ENCODE measurements at places on chromosomes 5 and 9.

GRCh38 chr5:73437777-73438644 lies 10.6 kb downstream of the FOXD1 start:
- no peak for DNase-seq

- no peak for DNase-seq
Measured at GRCh38 chr5:43357067-43357466, 43.9 kb upstream of the HMGCS1 start.

- no peak for DNase-seq
Measured at GRCh38 chr5:68529581-68529980, 314.0 kb downstream of the PIK3R1 start.

- no peak for DNase-seq
Measured at GRCh38 chr5:142315096-142315900, 9.5 kb downstream of the SPRY4 start.

GRCh38 chr5:112333331-112333781 lies 85.7 kb downstream of the EPB41L4A start:
- DNase-seq = no peak

- DNase-seq = peak; percentile 52
Measured at GRCh38 chr5:57094753-57095683, 78.8 kb upstream of the GPBP1 start.

- no peak for DNase-seq
Measured at GRCh38 chr5:25950681-25951080, 1087.7 kb downstream of the CDH9 start.

GRCh38 chr5:157326440-157327005 lies 60.6 kb downstream of the CYFIP2 start:
- DNase-seq = no peak

GRCh38 chr9:110148891-110149290 lies 59.1 kb downstream of the C9orf152 start:
- DNase-seq = no peak

GRCh38 chr5:79990205-79990597 lies 861 bp downstream of the MTX3 start:
- no peak for DNase-seq

DNA sequence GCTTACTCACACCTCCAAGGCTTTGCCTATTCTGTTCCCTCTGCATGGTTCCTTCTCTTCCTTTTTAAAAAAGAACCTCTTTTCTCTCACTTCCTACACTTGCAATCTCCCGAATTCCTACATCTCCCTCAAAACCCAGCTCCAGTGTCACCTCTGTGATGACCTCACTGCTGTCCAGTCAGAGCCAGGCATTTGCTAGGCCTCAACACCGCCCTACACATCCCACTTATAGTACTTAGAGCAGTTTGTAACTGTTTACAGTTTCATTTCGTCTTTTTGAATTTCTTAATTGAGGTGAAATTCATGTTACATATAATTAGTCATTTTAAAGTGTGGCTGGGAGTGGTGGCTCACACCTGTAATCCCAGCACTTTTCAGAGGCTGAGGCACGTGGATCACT lies 30.8 kb downstream of the CD14 start:
- no peak for DNase-seq

GRCh38 chr5:169173372-169173771 lies 127.6 kb downstream of the SLIT3 start:
- DNase-seq = no peak

- DNase-seq = no peak
Measured at GRCh38 chr5:178751286-178751685, 20.8 kb upstream of the ZNF354A start.

- no peak for DNase-seq
Measured at GRCh38 chr5:32506201-32506661, 61.7 kb upstream of the ZFR start.

DNA sequence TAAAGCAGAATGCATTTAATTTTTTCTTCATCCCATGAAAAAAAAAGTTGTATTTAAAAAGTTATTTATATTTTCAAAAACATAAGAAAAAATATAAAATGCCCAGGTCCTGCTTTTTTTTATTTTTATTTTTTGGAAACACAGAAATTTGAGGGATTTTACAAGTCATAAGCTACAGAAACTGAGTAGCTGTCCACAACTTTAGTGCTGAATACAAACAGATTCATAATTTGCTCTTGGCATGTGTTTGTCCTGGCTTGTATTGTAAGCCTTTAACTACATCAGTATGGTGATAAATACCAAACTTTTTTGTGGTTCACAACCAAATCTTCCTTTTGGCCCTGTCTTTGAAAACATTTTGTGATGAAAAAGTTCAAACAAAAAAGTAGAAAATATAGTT lies 7.5 kb upstream of the PLCXD3 start:
- DNase-seq = no peak

GRCh38 chr9:126303488-126303887 lies 23.1 kb upstream of the MVB12B start:
- DNase-seq = peak; percentile 71

DNA sequence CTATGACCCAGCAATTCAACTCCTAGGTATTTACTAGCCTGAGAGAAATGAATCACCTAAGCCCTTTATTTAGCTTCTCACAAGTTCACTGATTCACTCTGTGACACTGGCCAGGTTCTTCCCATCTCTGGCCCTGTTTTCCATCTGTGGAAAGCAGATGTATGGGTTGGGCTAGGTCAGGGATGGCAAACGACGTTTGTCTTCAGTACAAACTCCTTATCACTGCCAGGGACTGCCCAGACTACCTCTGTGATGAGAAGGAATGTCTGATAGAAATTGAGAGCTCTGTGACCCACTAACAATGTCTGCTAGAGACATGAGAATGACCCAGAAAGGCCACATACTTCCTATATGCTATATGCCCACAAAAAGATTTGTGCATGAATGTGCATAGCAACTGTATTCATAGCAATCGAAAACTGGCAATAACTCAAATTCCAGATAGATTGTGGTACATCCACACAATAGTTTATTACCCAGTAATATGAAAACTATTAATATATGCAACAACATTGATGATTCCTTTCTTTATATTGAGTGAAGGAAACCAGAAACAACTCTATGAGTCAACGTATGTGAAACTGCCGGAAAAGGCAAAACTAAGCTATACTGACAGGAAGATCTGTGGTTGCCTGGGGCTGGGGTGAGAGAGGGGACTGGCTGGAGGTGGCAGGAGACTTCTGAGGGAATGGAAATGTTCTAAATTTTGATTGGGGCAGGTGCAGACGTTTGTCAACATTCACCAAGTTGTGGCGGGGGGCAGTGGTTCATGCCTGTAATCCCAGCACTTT lies 32.0 kb upstream of the ADAM19 start:
- no peak for DNase-seq

GRCh38 chr9:117104716-117105495 lies 310.0 kb downstream of the ASTN2 start:
- DNase-seq = no peak

DNA sequence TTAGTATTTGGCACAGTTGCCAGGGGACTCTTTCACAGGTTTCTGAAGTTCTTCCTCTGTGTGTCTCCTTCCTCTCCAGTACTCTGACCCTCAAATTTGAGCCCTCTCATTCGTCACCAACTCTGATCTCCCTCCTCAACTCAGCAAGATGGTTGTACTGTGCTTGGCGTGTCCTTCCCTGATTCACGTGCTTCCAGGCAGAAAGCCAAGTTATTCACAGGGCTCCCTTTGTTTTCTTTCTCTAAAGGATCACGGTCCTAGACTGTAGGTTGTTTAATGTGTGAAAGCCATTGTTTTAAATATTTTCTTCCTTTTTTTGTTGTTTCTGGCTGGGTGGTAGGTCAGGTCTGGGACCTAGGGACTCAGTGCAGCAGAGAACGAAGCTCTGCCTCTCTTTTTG lies 142.9 kb downstream of the DMAC1 start:
- DNase-seq = no peak

GRCh38 chr9:132551556-132551955 lies 30.9 kb upstream of the BARHL1 start:
- DNase-seq = no peak

DNA sequence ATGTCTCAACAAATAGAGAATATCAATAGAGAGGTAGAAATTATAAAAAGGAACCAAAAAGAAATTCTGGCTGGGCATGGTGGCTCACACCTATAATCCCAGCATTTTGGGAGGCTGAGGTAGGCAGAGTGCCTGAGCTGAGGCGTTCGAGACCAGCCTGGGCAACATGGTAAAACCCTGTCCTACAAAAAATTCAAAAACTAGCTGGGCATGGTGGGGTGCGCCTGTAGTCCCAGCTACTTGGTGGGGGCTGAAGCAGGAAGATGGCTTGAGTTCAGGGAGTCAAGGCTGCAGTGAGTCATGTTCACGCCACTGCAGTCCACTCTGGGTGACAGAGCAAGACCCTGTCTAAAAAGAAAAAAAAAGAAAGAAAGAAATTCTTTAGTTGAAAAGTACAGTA lies 24.9 kb downstream of the IPPK start:
- DNase-seq = no peak

DNA sequence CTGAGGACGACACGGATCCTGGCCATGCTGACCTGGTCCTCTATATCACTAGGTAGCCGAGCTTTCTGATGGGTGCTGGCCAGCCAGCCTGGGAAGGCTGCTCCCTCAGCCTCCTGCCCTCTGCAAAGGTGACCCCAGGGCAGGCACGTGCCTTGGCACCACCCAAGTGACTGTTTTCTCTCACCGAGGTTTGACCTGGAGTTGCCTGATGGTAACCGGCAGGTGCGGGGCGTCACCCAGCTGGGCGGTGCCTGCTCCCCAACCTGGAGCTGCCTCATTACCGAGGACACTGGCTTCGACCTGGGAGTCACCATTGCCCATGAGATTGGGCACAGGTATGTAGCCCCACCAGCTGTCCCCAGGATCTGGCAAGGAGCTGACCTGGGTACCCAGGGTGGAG lies 3.8 kb downstream of the ADAMTS13 start:
- DNase-seq = no peak

- no peak for DNase-seq
Measured at GRCh38 chr5:108818613-108819272, 71.0 kb downstream of the FER start.

DNA sequence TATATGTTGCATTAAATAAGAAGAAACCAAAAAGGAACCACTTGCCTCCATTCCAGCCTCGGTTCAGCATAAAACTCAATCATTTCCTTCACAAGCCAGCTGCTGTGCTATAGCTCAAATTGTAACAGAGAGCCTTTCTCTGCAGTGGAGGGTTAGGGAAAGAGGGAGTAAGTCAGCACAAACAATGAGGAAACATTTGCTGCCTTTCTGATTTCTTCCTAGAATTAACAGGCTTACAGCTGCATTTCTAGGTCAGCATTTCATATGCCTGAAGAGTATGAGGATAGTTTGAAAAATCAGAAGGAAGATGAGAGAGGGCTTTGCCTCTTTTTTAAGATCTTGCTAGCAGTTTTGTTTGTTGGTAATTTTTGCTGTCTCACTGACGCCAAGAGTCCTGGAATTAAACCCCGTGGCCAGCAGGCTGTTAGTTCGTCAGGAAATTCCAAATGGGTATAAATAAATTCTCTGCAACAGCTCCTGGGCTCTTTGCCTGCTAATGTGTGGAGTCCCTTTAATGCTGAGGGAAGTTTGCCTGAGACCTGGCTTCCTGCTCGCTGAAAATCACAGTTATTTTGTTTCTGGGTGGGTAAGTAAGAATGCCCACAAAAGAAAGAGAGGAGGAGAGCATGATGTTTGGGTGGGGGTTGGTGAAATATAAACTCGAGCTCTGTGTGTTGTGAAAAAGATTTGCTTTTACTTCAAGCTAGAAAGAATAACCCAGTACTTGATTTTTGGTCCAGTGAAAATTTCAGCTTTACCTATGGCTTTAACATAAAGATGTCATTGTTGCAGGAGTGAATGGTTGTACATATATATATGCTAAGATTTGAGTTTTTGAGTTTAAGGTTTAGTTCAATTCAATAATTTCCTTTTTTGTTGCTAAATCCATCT lies 148.1 kb upstream of the DMRT1 start:
- no peak for DNase-seq

GRCh38 chr9:69497816-69498215 lies 172.8 kb downstream of the ENTREP1 start:
- no peak for DNase-seq

DNA sequence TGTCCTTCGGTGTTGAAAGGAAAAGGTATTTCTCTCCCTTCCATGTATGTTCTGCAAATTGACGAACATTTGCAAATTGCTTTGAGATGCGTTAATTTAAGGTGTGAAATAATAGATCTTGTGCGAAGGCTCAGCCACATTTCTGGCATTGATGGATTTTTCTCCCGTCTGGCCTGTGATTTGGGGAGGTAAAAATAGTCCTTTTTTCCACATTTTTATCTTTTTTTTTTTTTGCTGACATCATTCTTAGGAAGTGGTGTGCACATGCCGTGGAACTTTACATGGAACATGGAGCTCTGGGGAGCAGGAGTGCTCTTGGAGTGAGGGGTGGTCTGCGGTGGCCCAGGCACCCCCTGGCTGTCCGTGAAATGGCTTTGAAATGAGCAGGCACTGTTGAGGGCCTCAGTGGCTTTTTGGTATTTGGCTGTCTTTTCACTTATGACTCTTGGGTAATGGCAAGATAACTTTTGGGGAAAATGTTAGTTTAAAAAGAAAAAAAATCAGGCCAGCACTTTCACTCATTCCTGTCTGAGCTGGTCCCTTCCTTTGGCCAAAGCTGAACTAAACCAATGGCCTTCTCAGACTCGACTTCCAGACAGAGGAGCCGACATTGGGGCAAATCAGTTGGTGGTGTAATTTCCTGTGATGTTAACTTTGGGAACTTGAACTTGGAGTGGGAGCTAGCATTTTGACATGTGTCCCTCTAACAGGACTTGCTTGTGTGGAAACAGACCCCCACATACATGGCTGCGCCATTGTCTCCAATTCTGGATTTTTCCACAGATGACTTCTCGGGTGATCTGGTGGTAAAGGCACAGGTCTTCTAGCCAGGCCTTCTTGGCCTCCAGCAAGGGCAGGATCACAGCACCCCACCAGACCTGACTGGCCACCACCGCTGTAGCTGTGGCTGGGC lies 4.2 kb downstream of the NEK6 start:
- DNase-seq = peak; percentile 29

- DNase-seq = no peak
Measured at GRCh38 chr5:92106808-92107207, 723.7 kb upstream of the ARRDC3 start.

GRCh38 chr5:58493141-58493540 lies 1.9 kb downstream of the GAPT start:
- DNase-seq = no peak

DNA sequence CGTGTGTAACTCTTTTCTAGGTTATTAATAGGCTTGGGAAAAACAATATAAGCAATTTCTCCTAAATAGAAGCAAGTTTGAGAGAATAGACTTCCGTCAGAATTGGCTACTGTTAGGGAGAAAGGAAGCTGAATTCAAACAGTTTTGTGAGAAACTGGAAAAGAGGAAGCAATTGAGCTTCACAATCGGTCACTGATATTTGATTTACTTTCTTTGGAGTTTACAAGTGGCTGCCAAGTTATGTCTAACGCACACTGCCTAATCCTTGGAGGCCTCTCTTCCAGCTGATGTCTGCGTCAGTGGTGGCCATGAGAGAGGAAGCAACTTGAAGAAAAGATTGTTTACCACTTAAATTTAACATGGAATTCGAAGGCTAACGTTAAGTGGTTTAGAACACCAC lies 319.5 kb downstream of the ADGRV1 start:
- no peak for DNase-seq
